ENCODE measurements at places on chromosomes 6 and 20.

DNA sequence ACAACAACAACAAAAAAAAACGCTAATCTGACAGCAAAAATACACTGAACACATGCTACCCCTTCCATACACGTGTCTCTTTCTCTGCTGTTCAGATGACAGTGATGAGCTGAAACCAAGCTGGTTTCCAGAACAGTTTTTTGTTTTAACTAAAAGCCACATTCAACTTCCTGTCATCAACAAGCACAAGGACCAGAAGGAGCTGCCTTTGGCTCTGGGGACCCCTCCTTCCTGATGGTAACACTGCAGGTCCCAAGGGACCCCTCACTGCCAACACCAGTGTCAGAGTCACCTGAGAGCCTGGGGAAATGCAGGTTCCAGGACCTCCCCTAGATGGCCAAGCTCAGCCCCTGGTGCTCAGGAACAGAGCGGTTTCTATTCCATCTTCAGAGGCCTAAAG, 6.0 kb downstream of the CST7 start:
- DNase-seq, result no peak

- peak; percentile 28 for DNase-seq
Observed at GRCh38 chr20:33994222-33994913, 657 bp downstream of the RALY start.

- DNase-seq, result no peak
Observed at GRCh38 chr20:13262671-13263360, 41.7 kb downstream of the ISM1 start.

DNA sequence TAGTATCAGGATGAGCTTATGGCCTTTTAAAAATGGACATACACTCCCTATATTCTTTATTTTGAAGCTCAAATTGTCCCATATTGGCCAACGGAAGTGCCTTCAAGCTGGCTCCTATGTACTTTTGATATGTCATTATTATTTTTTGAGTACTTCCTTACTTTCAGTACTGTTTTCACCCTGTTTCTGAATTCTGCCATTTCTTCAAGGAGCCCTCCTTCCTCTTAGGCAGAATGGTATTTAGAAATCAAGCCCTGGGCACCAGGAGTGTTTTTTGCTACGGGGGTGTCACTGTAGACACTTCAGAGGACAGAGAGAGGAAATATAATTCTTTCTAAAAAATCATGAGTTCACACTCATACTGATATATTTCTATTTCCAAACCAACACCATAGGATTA, 5.5 kb upstream of the MYLK4 start:
- no peak for DNase-seq

- DNase-seq, result no peak
Observed at GRCh38 chr6:117404548-117404947, 21.2 kb downstream of the ROS1 start.

DNA sequence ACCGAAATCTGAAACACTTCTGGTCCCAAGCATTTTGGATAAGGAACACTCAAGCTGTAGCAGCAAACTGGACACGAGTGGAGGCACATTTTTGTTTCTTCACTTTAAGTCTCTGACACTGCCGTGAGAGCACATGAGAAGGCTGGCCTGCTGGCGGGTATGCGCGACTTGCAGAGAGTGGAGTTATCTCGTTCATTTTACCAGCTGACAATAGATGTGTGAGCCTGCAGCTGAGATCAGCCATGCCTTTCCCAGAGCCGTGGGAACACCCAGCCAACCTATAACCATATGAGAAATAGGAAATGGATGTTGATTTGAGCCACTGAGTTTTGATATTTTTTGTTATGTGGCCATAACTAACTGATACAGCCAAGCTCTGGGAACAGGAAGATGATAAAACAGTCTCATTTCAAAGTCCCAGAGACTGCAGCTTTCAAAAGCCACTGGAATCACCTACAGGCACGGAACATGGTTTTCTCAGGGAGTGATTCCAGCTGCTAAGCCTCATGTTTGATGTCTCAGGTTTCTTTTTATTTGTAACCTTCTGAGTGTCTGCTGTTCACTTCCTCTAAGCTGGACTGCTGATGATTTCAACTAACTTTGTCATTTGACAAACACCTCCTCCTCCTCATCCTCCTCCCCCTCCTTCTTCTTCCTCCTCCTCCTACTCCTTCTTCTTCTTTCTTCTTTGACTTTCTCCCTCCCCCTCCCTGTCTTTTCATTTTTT, 28.6 kb upstream of the LAMP5 start:
- no peak for DNase-seq

GRCh38 chr20:56017560-56017959, 12.2 kb upstream of the CBLN4 start:
- DNase-seq, result no peak

- no peak for DNase-seq
Observed at GRCh38 chr20:750801-751200, 17.5 kb downstream of the SLC52A3 start.

Data from NCI-H1694 treated with DMSO at 0.1 percent for 48 hours (cell line).